Large intestine (tissue), 12 donors: ENCODE measurements at places on chromosomes 1 and 21. TPM values are rescaled to one million over a fixed set of nuclear protein-coding genes. Genes with fewer than 3 reads are reported as not detected.
A peak's percentile ranks its signal among the peaks of the same experiment; 100 is the strongest.

Gene KCNE2
- polyA plus RNA-seq, result 0.37 TPM

Gene MPL
- 0.21 TPM for polyA plus RNA-seq

Gene PSRC1
- polyA plus RNA-seq, result 12.9 TPM

DNA sequence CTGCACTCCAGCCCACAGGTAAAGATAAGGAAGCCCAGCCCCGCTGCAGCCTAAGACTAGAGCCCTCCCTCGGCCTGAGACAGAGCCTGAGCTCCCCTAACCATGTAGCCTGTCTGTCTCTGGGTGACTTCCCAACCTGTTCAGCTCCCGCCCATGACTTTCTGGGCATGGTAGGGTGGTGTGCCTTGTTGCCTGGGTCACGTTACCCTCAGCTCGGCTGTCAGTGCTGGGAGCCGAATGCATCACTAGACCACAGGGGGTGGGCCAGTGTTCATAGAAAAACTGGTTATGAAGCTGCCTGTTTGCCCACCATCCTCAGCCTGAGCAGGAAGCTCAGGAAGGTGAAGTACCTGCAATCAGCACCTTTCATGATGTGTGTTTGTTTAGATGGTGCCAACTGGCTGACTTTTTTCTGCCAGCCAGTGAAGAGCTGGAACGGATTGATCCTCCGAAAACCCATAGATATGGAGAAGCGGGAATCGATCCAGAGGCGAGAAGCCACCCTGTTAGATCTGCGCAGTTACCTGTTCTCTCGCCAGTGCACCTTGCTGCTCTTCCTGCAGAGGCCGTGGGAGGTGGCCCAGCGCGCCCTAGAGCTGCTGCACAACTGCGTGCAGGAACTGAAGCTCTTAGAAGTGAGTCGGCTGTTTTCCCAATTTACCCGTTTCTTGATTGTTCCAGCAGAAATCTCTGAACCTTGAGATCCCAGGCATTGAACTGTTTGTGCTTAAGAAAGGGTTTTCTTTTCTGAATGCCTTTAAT, 43.9 kb upstream of the PWP2 start:
- no peak for DNase-seq

GRCh38 chr1:151251656-151252470, 2.7 kb upstream of the PSMD4 start:
- peak; percentile 61 for DNase-seq

- no peak for DNase-seq
Observed at GRCh38 chr21:28639737-28640136, 352.9 kb downstream of the LTN1 start.

DNA sequence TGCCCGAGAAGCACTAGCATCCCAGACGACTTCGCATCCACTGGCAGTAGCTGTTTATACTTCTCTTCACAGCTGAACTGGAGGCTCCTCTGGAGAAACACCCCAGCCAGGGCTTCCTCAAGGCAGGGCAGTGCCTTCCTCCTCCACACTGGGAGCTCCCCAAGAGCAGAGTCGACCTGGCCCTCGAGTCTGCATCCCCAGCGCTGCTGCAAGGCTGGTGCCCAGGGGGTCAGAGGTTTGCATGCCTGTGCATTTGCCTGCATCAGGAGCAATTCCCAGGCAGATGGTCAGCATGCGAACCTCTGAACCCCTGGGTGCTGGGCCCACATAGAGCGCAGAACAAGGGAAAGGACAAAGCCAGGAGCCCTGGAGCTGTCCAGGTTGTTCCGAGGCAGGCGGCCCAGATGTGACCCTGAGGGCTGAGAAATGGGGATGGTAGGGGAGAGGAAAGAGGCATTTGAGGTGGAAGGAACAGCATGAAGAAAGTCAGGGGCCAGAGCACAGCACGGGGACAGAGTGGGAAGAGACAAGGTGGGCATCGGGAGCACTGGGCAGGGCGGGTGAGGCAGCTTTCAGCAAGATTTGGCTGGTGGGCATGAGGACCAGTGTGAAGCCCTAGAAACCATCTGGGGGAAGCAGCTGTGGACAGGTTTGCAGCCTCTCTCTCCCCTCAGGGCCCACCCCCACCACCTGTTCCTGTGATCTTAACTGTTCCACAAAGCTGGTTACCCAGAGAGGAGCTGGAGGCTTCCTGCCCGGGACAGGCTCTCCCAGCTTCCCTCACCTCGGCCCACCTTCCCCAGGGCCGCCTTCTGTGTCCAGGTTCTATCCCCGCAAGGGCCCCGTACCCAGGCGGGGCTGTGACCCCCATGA, 6.4 kb upstream of the S100A8 start:
- no peak for DNase-seq

DNA sequence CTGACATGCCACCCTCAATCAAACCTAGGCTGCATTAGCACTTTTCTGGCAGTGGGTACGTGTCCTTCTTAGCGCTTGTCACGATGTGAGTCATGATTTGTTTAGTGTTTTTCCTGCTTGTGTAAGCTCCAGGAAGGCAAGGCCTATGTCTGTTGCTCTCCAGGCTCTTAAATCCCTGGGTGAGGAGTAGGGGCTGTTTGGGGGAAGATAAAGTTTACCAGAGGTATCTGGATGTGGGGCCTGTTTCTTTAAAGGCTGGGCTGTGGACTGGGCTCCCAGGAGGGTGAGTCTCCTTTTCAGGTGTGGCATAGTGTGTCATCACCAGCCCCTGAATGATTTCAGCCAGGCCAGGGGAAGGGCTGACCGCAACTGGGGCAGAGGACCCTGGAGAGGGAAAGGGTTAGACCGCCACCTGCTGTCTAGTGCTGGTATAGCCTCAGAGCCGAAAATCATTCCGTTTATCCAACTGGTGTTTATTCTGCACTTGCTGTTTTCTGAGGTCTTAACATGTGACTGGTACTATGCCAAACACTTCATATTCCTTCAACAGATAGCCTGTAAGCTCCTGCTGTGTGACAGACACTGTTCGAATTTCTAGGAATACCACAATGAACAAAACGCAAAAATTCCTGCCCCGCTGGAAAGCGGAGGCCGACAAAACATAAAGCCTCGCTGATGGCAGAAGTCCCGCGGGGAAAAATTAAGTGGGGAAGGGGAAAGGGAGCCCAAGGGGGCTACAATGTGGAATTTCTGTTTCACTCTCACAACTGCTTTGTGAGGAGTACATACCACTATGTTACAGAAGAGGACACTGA, 9.7 kb downstream of the SERINC2 start:
- peak; percentile 56 for DNase-seq

DNA sequence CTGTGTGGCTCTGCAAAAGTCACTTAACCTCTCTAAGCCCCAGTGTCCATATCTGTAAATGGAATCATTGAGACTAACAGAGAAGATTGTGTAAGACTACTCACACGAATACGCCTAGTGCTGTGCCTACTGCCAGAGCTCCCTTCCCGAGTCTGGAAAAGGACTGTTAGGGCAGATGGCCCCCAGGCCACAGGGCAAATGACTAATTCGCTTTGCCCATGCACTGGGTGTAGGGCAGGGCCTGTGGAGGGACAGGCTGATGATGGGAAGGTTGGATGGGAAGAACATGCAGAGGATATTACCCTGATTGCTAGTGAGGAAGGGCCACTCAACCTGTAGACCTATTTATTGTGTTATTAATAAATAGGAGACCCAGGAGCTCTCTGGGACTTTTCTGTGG, 4.2 kb upstream of the GPR61 start:
- DNase-seq, result no peak

DNA sequence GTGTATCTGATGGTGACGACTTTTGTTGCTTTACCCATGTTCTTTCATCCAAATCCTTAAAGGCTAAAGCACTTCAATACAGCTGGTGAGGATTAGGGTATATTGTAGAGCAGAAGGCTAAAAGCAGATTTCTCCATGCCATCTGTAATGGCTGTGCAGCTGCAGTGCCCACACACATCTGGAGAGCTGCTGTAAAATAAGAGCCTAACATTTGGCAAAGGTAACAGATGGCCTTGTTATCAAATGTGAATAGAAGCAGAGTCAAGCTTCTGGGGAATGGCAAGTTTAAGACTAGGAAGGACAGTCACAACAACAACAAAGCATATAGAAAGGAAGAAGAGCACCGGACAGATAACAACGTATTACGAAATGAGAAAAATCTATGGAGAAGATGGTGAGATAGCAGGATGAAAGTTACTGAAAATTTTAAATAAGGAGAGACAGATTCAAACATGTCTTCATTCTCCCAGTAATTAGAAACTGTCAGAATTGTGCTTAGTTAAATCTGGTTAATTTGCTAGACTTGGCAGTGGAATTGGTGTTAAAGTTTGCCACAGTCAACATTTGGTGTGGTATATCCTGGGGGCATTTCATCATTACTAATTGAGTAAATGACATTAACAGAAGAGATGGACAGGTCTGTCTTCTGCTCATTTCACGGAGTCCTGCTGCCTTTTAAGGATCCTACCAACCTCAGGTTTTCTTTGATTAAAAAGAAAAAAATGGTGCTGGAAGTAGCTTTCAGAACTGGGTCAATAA, 1093.2 kb downstream of the ADGRL2 start:
- DNase-seq, result no peak

- no peak for DNase-seq
Observed at GRCh38 chr1:36112823-36113222, 12.2 kb downstream of the COL8A2 start.

DNA sequence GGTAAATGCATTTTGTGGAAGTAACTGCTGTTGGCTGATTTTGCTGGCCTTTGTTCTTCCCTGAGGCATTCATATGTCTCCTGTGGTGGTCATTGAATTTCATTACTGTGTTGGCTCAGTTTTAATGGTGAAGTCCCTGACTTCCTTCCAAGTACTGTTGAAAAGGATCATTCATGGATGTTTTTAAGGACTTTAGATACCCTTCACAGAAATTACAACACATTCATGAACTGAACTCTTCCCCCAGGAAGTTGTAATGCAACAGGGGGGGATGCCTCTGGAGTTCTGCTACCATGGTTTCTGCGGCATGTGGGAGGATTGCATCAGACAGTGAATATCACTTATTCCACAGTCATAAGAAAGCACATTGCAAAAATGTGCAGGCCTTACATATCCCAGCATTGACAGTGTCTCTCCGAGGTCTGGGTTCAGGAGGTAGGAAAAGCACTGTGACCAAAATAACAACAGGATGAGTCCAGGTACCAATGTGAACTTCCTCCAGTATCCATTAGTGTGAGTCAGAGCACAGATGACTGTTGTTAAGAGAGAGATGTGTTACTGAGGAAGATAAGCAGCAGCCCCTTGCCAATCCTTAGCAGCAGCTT, 2.1 kb upstream of the RAB3GAP2 start:
- no peak for DNase-seq

GRCh38 chr1:6224718-6225117, 11.0 kb downstream of the ICMT start:
- DNase-seq, result peak; percentile 87

- no peak for DNase-seq
Observed at GRCh38 chr1:7003676-7004075, 218.4 kb downstream of the CAMTA1 start.

- no peak for DNase-seq
Observed at GRCh38 chr1:118827207-118827606, 160.9 kb downstream of the TBX15 start.

GRCh38 chr1:160859166-160859565, 3.5 kb downstream of the CD244 start:
- DNase-seq, result no peak

DNA sequence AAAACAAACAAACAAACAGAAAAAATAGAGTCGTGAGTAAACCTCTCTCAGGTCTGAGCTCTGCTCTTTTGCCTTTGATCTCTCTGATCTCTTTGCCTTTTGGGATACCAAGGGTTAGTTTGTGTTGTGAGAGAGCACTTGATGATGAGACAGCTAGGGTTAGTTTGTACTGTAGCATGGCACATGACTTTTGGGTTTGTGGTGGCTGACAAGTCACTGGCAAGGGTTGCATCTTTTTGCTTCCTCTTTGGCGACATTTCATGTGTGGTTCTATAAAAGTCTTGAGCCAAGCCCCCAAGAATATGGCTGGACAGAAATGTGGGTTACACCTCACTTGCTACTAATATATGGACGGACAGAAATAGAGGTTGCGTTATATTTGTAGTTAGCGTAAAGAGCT, 60.5 kb downstream of the TESK2 start:
- DNase-seq, result no peak
